ENCODE measurements at places on chromosomes 6 and 20. TPM values are rescaled to one million over a fixed set of nuclear protein-coding genes. Genes with fewer than 3 reads are reported as not detected.

TCF15 gene
- not detected for total RNA-seq

PTPRK gene
- total RNA-seq: 74.5 TPM

GMEB2 gene
- 16.1 TPM for total RNA-seq

PROCR gene
- total RNA-seq: 14.2 TPM

TXNDC5 gene
- total RNA-seq: 230 TPM

C20orf204 gene
- total RNA-seq: 0.34 TPM

TINAG gene
- not detected for total RNA-seq

PAK5 gene
- total RNA-seq: not detected

ADGB gene
- not detected for total RNA-seq

LCA5 gene
- total RNA-seq: 3.8 TPM

EMILIN3 gene
- not detected for total RNA-seq

IYD gene
- total RNA-seq: not detected

CALHM4 gene
- total RNA-seq: not detected

PTCRA gene
- not detected for total RNA-seq

ARFGEF2 gene
- 50.9 TPM for total RNA-seq

SLC17A3 gene
- total RNA-seq: not detected

PCNA gene
- total RNA-seq: 61.9 TPM

HLA-DQB2 gene
- not detected for total RNA-seq

BPIFA1 gene
- total RNA-seq: 24.0 TPM

SRC gene
- total RNA-seq: 63.5 TPM

LGSN gene
- total RNA-seq: not detected

FAM217A gene
- not detected for total RNA-seq

SPEF1 gene
- total RNA-seq: not detected

IRF4 gene
- total RNA-seq: under 0.01 TPM

NFATC2 gene
- not detected for total RNA-seq

RING1 gene
- 34.2 TPM for total RNA-seq

KIF6 gene
- under 0.01 TPM for total RNA-seq

SLC22A16 gene
- total RNA-seq: not detected

ASIP gene
- not detected for total RNA-seq

STXBP5 gene
- total RNA-seq: 23.9 TPM

SLC12A5 gene
- not detected for total RNA-seq

NKAIN4 gene
- total RNA-seq: 2.7 TPM

TFAP2D gene
- not detected for total RNA-seq

TNFRSF6B gene
- 5.5 TPM for total RNA-seq

CST5 gene
- not detected for total RNA-seq

OTOR gene
- not detected for total RNA-seq

CST2 gene
- total RNA-seq: not detected

EYS gene
- not detected for total RNA-seq

NKAPL gene
- total RNA-seq: 1.9 TPM

CCN5 gene
- not detected for total RNA-seq

CTAGE9 gene
- not detected for total RNA-seq

ADGRF1 gene
- total RNA-seq: 8.9 TPM

CPXM1 gene
- not detected for total RNA-seq

FAM209B gene
- not detected for total RNA-seq

PRND gene
- total RNA-seq: under 0.01 TPM
